Mammary microvascular endothelial cell (primary cell): ENCODE measurements at places on chromosomes 6 and 20. TPM values are rescaled to one million over a fixed set of nuclear protein-coding genes. Genes with fewer than 3 reads are reported as not detected.

Gene THEMIS
- total RNA-seq: not detected in 2 replicates

Gene ZC3H12D
- total RNA-seq: 0.05 TPM in 1 of 2 replicates, not detected in the other

Gene MPIG6B
- not detected in 2 replicates for total RNA-seq

Gene ABHD16B
- not detected in 2 replicates for total RNA-seq
